ENCODE measurements at places on chromosomes 16 and 17.

DNA sequence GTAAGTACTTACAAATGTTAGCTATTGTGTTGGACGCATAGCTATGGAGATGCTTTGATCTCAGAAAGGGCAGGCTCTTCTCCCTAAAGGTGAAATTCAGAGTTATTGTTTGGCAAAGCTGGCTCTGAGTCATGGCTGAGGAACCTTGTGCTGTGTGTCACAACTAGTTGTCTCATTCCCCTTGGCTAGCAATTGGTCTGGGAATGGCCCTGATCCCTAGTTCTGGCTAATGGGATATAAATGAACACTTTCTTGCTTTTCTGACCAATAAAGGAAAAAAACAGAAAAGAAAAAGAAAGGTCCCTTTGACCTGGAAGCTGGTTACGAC is 210.6 kb downstream of the MAP2K4 start:
- no peak for DNase-seq

DNA sequence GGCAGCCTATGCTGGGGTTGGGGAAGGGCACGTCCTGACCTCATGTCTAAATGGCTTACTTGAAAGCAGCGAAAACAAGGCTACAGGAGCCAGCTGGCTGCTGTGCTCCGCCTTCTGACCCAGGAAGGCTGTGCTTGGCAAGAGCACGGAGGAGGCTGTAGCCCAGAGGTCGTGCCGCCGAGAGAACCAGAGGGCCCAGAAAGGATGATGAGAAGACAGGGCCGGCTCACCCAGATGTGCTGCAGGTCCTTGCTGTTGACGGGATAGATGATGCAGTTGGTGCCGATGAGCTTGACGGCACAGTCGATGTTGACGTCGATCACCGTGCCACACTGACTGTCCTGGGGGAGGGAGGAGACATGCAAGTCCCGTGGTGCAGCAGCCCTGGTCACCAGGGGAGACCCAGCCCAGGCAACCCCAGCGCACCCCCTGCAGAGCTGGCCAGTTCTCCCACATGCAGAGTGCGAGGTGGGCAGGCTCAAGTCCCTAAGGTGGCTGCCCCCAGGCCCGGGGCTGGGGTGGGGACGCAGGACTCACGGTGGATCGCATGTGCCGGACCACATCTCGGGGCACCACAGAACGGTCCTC is 20.7 kb downstream of the SPHK1 start:
- DNase-seq: no peak

GRCh38 chr16:72969146-72969545 is 78.8 kb downstream of the ZFHX3 start:
- no peak for DNase-seq

DNA sequence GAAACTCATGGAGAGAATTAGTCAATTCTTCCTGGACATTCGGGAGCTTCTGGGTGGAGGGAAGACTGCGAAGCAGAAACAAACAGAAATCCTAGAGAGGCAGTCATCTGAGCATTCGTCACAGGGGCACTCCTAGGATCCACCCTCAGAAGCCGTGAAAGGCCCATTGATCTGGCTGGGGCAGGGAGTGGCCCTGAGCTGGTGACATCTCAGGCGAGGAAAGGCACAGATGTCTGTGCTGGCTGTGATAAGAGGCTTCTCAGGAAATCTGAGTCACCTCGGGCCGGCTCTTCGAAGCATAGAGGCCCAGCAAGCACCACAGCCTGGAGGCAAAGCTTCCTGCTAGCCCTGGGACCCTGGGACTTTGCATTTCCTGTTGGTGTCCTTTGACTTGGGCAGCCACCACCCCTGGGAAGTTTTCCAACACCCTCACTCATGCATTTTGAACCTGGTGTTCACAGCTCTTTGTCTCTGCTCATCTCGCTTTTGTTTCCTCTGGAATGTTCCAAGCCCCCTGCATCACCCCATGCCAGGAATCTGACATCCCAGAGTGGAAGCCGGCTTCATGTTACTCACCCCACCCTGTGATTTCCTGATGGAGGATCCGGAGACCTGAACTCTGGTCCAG is 23.3 kb upstream of the CDRT4 start:
- DNase-seq: no peak

DNA sequence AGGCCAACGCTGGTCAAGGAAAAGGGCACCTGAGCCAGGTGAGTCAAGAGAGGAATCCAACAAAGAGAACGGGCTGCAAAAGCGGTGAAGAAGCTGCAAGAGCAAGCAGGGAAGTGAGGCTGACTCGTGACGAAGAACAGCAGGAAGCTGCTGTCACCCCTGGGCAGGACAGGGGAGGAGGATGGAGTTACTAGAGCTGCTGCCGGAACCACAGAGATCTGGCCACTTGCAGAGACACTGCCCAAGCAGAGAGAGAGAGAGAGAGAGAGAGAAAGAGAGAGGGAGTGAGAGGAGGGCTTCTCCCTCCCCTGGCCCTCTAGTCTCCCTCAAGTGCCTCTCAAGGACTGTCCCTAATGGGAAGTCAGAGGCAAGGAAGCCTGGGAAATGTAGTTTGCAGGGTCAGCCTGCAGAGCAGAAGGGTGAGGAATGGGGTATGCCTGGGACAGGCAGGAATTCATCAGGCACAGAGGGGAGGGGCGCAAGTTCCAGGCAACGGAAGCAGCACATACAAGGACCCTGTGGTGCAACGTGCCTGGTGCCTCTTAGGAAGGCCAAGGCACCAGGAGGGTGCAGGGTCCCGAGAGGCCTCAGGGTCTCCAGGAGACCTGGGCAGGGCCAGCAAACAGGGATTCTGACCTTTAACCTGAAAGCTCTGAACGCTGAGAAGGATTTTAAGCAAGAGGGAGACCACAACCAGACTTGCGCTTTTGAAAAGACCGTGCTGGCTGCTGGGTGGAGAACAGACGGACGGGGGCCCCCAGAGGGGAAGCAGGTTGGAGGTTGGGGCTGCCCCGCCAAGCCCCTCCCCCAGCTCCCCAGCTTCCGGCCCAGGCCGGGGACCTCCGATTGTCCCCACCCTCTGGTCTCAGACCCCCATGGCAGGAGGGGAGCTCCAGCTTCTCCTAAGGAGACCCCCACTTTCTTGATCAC is 45.8 kb upstream of the CIBAR2 start:
- DNase-seq: no peak

DNA sequence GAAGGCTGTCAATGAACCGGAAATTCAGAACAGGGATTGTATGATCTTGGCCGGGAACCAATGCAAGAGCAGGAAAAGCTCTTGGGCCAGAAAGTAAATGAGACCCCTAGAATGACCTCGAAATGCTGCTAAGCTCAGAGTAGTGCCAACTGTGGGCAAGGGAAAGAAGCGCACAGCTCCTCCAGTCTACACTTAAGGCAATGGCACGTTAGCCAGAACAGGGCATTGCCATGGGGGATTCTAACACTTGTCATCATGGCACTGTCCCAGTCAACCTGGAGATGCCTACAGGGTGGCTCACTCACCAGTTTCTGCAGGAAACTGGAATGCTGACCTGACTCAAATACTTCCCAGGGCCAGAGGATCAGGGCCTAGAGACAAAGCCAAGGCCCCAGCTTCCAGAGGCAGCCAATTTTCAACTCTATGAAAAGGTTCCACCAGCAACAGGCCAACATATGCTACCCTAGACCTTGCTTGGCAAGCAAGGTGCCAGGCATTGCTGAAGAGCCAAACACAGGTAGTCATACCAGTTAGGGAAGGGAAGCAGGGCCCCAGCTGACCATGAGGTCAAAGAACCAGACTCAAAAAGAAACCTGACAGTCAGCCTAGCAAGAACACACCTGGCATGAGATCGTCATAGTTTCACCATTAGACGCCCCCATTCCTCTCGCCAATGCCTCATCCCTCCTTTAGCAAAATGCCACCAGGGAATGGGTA is 34.9 kb downstream of the ARHGAP17 start:
- no peak for DNase-seq

DNA sequence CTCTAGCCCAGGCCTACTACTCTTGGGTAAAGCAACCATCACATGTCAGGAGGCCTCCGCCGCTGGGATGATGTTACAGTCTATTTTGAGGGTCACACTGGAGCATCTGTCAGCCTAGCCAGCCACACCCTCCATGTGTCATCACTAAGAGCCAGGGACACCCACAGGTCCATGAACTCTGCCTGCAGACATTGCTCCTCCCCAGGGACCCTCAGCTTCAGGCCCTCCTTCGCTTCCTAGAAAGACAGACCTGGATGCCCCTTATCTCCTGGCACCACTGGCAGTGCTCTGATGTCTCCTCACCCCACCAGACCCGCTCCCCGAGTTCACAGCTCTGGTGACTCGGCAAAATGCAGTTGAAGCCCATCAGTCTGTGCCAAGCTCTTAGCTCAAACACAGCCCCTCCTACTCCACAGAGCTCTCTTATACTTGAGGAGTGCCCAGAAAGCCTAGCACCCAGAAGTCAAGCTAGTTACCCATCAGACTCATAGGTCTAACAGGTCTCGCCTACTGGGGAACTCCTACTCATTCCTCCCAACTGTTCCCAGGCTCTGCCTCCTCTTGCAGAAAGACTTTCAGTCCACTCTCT is 5.9 kb downstream of the RANBP10 start:
- DNase-seq: no peak

- no peak for DNase-seq
Measured at GRCh38 chr16:76195056-76195455, 82.1 kb upstream of the CNTNAP4 start.

DNA sequence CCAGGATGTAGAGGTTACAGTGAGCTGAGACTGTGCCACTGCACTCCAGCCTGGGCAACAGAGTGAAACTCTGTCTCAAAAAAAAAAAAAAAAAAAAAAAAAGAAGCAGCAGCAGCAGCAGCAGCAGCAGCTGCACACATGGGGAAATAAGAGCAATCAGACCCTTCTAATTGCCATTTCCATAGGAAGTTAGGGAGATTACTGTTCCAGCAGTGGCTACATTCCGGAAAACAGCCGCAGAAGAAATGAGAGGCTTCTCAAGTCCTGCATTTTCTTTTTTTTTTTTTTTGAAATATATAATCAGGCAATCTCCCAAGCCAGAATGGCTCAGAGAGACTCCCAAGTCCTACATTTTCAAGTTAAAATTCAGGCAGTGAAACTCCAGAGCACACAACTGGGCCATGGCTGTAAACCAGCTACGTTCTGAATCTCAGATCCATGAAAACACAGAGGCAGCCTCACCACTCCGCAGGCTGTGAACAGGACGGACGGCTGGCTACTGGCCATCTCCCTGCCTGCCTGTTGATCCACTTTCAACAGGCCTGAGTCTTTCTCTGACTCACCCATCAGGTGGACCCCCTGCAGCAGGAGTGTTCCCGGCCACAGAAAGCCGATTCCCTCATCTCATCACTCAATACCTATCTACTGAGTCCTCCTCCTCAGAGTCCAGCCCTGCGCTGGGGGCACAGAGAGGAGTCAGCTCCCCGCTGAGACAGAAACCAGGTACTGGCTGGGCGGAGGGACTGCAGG is 15.0 kb downstream of the TRPV1 start:
- DNase-seq: no peak

DNA sequence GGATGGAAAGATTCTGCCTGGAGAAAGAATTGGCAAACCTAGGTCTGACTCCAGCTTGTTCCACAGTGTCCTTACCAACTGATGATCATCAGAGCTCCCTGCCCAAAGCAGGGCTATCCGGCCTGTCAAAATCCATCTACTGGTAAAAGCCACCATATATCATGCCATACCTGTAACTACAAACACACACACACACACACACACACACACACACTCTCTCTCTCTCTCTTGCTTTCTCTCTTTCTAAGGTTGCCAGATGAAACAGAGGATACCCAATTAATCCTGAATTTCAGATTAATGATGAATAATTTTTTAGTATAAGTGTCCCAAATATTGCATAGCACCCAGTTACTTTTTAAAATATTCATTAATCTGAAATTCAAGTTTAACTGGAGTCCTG is 1.5 kb upstream of the MMP28 start:
- no peak for DNase-seq

DNA sequence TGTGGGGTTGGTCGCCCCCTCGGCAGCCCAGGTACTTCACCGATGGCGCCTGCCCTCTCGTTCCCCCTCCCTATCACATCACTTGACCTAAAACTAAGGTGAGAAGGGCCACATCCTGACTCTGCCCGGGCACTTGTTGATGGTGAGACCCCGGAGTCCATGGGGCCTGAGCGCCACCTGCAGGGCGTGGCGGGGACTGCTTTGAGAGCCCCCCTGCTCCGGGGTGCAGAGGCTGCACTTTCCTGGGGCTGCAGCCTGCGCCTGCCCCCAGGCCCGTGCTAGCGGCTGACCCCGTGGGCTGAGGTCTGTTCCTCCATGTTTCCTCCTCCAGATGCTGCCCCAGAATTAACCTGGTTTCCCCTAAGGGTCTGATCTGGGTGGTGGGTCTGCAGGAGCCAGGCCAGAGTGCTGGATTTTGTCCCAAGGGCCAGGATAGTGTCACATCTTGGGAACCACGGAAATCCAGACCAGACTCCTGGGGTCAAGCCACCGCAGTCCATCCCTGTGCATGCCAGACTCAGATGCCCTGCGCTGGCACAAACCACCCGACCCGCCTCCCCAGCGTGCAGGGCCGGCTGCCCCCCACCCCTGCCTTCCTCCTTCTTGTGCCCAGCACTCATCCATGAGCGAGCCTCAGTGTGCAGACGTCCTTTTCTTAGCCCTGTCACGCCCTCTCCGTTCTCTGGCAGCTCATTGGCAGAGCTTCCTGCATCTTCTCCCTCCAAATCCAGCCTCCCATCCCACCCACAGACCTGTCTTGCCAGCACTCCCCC is 2.7 kb downstream of the NDUFAF8 start:
- peak; percentile 76 for DNase-seq

DNA sequence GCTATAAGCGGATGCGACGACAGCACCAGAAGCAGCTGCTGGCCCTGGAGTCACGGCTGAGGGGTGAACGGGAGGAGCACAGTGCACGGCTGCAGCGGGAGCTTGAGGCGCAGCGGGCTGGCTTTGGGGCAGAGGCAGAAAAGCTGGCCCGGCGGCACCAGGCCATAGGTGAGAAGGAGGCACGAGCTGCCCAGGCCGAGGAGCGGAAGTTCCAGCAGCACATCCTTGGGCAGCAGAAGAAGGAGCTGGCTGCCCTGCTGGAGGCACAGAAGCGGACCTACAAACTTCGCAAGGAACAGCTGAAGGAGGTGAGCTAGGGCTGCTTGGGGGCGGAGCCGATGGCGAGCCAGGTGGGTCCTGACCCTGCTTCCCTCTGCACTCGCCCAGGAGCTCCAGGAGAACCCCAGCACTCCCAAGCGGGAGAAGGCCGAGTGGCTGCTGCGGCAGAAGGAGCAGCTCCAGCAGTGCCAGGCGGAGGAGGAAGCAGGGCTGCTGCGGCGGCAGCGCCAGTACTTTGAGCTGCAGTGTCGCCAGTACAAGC is 10.1 kb downstream of the HIRIP3 start:
- DNase-seq: no peak

DNA sequence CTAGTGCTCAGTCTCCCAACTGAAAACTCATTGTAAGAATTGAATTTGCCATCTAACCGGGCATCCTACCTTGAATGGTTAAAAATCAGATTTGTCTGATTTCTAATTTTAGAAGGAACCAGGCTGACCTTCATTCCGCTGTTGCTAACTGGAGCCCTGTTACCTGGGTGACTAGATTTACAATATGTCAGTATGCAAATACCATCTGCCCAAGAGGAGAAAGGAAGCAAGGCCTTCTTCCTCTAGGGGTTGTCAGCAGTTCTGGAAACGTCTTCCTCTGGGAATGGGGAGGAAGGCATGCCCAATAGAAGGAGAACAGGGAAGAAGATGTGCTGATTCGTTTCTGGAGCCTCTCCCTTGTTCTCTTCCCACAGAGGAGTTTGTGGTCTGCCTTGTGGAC is 137.9 kb downstream of the PITPNC1 start:
- no peak for DNase-seq

Data from naive thymus-derived CD8-positive, alpha-beta T cell (primary cell).